ENCODE measurements at places on chromosomes 2 and 18.

DNA sequence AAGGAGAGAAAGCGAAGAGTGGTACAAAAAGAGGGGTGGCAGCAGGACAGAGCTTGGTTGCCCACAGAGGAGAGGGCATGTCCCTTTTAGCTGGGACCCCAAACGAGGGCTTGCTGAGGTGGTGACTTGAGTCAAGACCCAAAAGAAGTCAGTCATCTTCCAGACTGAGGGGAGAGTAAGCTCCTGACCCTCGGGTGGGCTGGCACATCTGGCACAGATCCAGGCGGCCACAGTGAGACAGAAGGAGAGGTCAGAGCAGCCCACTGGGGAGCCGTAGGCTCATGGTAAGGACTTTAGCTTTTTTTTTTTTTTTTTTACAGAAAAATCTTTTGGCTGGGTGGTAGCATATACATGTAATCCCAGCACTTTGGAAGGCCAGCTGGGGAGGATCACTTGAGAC lies 77.9 kb upstream of the ST6GAL2 start:
- DNase-seq, result no peak

GRCh38 chr2:216081487-216082116 lies at the start of the genes PECR and TMEM169:
Gene PECR (minus strand): TSS chr2:216081809. CDS start chr2:216081741, 68 bp downstream.
Gene TMEM169 (plus strand): TSS chr2:216081919. CDS start chr2:216095964, 14,045 bp downstream.
- DNase-seq, result peak; percentile 81

GRCh38 chr2:183666031-183666430 lies 541.8 kb downstream of the NUP35 start:
- no peak for DNase-seq

- DNase-seq, result peak; percentile 52
Observed at GRCh38 chr2:158745067-158745865, 49.9 kb upstream of the DAPL1 start.

DNA sequence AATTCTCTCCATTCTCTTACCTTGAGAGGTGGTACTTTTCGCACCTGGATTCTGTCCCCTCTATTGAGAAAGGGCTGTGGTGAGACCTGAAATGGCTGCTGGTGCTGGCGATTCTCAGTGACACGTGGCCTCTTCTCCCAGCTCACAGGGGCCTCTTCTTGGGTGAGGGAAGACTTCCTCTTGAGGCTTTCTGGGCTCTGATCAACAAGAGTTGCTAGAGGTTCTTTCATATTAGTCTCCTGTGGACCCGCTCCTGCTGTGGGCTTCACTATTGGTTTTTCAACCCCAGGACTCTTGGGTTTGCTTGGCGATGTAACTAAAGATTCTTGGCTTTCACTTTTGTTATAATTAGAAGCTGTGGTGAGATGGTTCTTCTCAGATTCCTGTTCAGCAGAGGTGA lies 76.3 kb upstream of the DTNB start:
- DNase-seq, result no peak

DNA sequence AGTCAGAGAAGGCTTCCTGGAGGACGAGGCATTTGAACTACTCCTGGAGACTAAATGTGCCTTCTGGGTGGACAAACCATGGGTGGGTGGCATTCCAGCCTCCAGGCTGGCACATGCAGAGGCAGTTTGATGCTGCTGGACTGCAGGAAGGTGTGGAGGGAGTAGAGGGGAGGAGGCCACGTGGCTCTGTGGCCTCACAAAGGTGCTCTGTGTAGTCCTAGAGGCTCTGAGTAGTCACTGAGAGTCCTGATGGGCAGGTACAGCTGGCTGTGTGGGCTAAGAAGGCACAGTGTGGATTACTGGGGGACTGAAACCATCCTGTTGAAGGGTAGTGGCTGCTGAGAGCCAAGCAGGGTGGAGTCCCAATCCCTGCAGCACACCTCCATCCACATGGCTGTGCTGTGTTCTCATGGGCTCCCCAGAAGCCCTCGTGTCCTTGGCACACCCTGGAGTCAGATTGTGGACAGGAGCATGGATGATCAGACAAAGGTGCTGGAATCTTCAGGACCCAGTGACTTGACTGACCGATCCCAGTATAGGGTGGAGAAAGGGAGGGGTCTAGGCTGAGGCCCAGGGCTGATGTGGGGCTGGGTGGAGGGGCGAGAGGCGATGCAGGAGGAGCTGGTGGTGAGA lies 87.4 kb upstream of the HS6ST1 start:
- no peak for DNase-seq

DNA sequence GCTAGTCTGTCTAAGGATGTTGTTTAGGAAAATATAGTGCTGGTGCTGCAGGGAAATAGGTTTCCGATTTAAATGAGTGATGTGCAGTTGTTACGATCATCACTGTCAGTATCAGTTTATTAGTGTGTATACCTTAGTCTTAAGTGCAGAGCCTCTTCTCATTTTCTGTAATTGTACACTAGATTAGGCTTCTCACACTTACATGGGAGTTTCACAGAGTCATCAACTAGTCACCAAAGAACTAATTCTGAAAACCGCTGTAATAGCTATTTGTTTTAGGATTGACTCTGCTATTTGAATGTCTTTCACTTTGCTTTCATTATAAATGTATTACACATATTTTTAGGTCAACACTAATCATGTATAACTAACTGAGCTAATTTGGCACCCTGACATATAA lies 99.8 kb upstream of the ZEB2 start:
- no peak for DNase-seq

DNA sequence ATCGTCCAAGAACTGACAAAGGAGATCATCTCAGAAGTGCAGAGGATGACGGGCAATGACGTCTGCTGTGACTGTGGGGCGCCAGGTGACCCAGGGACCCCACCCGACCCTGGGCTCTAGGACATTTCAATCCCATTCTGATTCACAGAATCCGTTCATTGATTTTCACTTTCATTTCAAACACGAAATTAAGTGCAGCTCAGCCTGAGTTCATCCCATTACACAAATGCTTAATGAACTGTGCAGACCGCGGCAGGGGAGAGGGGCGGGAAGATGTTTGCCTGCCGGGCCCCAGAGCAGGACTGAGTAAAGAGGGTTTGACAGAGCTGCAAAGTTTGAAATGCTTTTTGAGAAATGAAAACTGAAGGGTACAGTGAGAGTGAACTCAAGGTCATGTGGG lies 67.1 kb downstream of the ITGB1BP1 start:
- DNase-seq, result no peak

- DNase-seq, result no peak
Observed at GRCh38 chr18:69715191-69715795, 232.4 kb downstream of the CD226 start.

DNA sequence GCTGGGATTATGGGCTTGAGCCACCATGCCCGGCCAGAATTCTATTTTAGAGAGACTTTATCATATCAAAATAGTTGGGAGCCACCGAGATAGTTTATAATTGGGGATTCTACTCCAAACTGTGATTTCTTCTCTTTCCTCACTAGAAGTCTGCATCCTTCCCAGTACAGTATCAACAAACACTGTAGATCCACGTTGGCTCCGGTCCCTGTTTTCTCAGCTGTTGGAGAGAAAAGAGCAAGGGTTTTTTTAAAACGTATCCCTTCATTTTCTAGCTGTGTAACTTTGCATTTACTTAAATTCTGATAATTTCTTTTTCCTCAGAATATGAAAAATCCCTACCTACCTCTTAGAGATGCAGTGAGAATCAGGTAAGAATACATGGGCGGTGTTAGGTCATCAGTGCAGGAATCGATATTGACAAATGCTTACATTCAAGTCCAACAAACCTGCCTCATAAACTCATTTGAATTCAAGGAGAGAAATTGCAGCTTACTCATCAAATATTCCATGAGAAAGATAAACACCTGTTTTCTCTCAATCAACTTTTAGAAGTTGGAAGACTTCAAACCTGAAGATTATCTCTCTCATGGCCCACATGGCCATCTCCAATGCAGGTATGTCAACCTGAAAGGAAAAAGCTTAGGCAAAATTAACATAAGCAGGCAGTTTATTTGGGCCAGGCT lies 17.7 kb upstream of the PDCL3 start:
- DNase-seq, result no peak

DNA sequence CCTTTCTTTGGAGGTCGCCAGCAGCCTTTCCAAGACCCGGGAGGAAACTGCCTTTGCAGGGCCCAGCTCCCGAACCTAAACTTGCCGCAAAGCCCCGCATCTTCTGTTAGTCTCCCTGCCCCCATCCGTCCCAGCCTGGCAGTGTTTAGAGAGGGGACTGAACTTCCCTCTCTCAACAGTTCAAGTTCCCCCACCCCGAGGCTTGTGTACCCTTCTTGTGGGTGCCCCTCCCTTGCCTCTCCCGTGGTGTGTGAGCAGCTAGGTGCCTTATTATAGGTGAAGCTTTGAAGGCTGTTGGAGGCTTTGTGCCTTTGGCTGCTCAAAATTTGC lies 1.4 kb downstream of the LBH start:
- no peak for DNase-seq

- DNase-seq, result no peak
Observed at GRCh38 chr2:205720451-205720902, 38.2 kb downstream of the NRP2 start.

- no peak for DNase-seq
Observed at GRCh38 chr2:69086466-69086865, 73.5 kb downstream of the ANTXR1 start.

DNA sequence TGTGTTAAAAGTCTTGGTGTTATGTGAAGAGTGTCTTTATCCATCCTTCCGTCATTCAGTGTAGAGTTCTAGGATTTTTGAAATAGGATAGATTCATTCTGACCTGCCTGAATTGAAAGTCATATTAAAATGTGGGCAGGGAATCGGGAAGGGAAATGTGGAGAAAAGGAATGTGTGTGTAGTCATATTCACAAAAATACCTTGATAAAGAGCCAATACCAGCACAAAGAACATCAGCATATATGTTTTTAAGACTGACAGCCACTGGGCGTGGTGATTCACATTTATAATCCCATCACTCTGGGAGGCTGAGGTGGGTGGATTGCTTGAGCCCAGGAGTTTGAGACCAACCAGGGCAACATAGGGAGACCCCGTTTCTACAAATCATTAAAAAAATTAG lies 188.1 kb downstream of the CAMKMT start:
- no peak for DNase-seq

- DNase-seq, result no peak
Observed at GRCh38 chr2:99336804-99337112, 431 bp upstream of the EIF5B start.

GRCh38 chr18:79921984-79922965 lies 29.2 kb downstream of the SLC66A2 start:
- peak; percentile 21 for DNase-seq

- DNase-seq, result no peak
Observed at GRCh38 chr18:5393779-5394178, 98.3 kb upstream of the ZBTB14 start.

DNA sequence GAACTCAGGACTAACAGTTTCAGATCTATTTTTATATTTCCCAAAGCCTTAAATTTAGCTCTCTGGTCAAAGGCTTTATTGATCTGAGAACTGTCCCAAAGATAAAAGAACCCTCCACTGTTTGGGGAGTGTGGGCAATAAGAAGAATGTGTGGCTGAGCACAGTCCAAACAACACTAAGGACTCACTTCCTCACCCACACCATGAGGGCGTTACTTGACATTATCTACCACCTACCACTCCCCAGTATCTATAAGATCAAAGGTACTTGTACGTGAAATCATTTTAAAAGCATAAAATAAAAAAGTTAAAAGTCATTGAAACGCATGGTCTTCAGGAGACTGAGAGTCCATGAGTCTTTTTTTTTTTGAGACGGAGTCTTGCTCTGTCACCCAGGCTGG lies 54.6 kb upstream of the NFU1 start:
- DNase-seq, result no peak

DNA sequence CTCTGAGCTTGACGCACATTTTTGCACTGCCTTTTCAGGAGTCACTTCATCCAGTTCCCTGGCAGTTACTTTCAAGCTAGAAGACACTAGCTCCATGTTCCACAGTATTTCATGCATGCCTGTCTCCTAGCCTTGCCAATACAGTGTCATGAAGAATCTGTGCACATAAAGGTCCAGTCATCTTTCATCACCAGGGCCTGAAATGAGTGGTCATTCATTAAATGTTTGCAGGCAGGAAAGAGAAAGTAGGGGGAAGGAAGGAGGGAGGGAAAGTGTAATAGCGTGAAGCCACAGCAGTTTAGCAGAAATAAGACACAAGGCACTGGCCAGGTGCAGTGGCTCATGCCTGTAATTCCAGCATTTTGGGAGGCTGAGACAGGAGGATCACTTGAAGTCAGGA lies 92.4 kb upstream of the COPS8 start:
- DNase-seq, result no peak

- DNase-seq, result no peak
Observed at GRCh38 chr2:202099515-202099914, 26.5 kb downstream of the KIAA2012 start.

All from dorsolateral prefrontal cortex (tissue), 122 donors.